PC-3 (cell line): ENCODE measurements at places on chromosomes 16 and 17. TPM values are rescaled to one million over a fixed set of nuclear protein-coding genes. Genes with fewer than 3 reads are reported as not detected.

- no peak overlapping the region for H3K27ac ChIP-seq
- H3K36me3 ChIP-seq, result no peaks in the 10 kb centered on the region
- H3K27me3 ChIP-seq, result no peaks in the 10 kb centered on the region
- DNase-seq, result no peak
- no peaks in the 10 kb centered on the region for H3K4me1 ChIP-seq
Observed at GRCh38 chr16:79645701-79646100, 45.2 kb upstream of the MAF start.

DNA sequence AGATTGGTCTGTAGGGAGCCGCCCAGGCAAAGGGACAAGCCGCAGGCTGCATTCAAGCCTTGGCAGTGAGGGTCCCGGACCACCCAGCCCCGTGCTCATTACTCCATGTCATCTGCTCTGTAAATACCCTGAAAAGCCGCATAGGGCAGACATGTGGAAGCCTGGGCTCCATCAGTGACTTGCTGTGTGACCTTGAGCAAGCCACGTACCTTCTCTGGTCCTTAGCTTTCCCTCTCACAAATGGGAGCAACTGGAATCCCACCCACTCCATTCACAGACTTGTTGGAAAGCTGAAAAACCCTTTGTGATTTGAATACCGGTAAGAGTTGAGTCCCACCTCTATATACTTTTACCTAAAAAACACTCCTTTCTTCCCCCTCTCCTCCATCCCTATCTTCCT, 11.9 kb downstream of the CAMKK1 start:
- no peak overlapping the region for H3K4me3 ChIP-seq
- no peaks in the 10 kb centered on the region for H3K27me3 ChIP-seq
- no peak for DNase-seq
- H3K4me1 ChIP-seq, result no peaks in the 10 kb centered on the region
- H3K27ac ChIP-seq, result no peak overlapping the region

The KRT24 gene
- not detected in 2 replicates for total RNA-seq

The ZNF598 gene
- 44.4 and 60.1 TPM in 2 replicates for total RNA-seq

GRCh38 chr16:82368041-82368440, 198.0 kb upstream of the MPHOSPH6 start:
- H3K4me3 ChIP-seq, result no peak overlapping the region
- H3K36me3 ChIP-seq, result no peaks in the 10 kb centered on the region
- H3K4me1 ChIP-seq, result no peaks in the 10 kb centered on the region
- H3K27ac ChIP-seq, result no peak overlapping the region
- H3K27me3 ChIP-seq, result no peaks in the 10 kb centered on the region

GRCh38 chr17:47850692-47851573, at the start of gene SP6:
TSS of gene SP6 (minus strand) at chr17:47851163. CDS start at chr17:47848429, 2,734 bp downstream.
- no peaks in the 10 kb centered on the region for H3K36me3 ChIP-seq
- peak; percentile 93 for DNase-seq
- peaks cover 13% of the 10 kb centered on the region for H3K27me3 ChIP-seq
- no peak within 1 kb of the TSS for H3K27ac ChIP-seq
- peak within 1 kb of the TSS; percentile 88 for H3K4me3 ChIP-seq

DNA sequence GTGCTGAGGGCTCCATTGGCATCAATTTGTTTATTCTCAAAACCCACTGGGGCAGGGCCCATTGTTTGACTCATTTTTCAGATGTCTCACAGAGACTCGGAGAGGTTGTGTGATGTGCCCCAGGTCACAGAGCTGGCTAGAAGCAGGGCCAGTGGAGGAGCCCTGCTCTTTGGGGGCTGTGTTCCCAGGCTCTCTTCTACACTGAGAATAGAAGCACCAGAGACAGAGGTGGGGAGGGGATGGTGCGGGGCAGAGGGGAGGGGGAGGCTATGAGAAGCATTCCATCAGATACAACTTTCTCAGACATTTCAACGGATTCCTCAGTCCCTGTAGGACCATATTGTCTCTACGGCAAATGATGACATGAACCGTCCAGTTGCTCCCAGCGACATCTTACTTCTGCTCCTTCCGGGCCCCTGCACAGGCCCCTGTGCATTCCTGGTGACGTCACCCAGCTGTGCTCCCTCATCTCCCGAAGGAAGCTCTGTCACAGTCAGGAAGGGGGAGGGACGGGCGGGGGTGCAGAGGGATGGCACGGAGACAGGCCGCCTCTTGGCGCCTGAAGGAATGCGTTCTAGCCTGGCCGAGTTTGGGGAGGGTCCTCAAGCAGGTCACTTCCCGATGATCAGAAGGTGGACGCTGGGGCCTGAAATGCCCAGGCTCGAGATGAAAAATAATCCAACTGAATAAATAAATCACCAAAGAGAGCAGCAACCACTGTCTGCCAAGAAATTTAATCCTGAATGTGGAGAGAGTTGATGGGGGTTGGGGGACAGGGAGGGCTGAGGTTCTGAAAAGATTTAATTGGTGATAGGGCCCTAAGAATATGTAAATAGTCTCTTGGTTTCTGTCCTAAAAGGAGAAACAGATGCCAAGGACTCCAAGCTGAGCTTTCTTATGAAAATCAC, 114.1 kb downstream of the NOG start:
- no peak overlapping the region for H3K27ac ChIP-seq
- H3K4me3 ChIP-seq, result no peak overlapping the region
- H3K27me3 ChIP-seq, result no peaks in the 10 kb centered on the region
- DNase-seq, result no peak

GRCh38 chr17:17141860-17142552, 64.1 kb downstream of the PLD6 start:
- H3K27me3 ChIP-seq, result no peaks in the 10 kb centered on the region
- no peak overlapping the region for H3K27ac ChIP-seq
- H3K36me3 ChIP-seq, result peaks cover 93% of the 10 kb centered on the region

The HSPB9 gene
- not detected in 2 replicates for total RNA-seq

DNA sequence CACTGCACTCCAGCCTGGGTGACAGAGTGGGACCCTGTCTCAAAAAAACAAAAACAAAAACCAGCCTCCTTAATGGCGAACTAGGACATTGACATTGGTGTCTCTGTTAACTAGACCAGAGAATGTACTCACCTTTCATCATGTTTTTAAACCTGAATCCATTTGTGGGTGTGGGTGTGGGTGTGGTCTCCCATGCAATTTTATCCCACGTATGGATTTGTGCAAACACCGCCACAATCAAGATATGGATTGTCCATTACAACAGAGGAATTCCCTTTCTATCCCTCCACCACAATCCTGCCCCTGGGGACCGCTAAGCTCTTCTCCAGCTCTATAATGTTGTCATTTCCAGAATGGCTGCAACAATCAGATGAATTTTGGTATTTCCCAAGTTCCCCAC, 49.9 kb downstream of the DNAH17 start:
- DNase-seq, result no peak
- H3K27ac ChIP-seq, result no peak overlapping the region
- no peaks in the 10 kb centered on the region for H3K27me3 ChIP-seq

The TP53TG3C gene
- total RNA-seq, result not detected in 2 replicates

The GINS2 gene
- 24.8 and 28.7 TPM in 2 replicates for total RNA-seq

- H3K27me3 ChIP-seq, result no peaks in the 10 kb centered on the region
- H3K4me3 ChIP-seq, result no peak overlapping the region
- no peak overlapping the region for H3K27ac ChIP-seq
- no peak for DNase-seq
Observed at GRCh38 chr17:65902831-65903522, 289.0 kb downstream of the CEP112 start.

GRCh38 chr16:877242-878071, 76.9 kb upstream of the GNG13 start:
- no peak overlapping the region for H3K4me3 ChIP-seq
- no peak for DNase-seq
- H3K27me3 ChIP-seq, result no peaks in the 10 kb centered on the region
- no peak overlapping the region for H3K27ac ChIP-seq
- H3K4me1 ChIP-seq, result no peaks in the 10 kb centered on the region

The TAT gene
- not detected in 2 replicates for total RNA-seq

- peak overlapping the region; percentile 93 for H3K27ac ChIP-seq
- no peaks in the 10 kb centered on the region for H3K36me3 ChIP-seq
- peaks cover 67% of the 10 kb centered on the region for H3K4me1 ChIP-seq
Observed at GRCh38 chr17:27241346-27241946, 52.5 kb upstream of the WSB1 start.

DNA sequence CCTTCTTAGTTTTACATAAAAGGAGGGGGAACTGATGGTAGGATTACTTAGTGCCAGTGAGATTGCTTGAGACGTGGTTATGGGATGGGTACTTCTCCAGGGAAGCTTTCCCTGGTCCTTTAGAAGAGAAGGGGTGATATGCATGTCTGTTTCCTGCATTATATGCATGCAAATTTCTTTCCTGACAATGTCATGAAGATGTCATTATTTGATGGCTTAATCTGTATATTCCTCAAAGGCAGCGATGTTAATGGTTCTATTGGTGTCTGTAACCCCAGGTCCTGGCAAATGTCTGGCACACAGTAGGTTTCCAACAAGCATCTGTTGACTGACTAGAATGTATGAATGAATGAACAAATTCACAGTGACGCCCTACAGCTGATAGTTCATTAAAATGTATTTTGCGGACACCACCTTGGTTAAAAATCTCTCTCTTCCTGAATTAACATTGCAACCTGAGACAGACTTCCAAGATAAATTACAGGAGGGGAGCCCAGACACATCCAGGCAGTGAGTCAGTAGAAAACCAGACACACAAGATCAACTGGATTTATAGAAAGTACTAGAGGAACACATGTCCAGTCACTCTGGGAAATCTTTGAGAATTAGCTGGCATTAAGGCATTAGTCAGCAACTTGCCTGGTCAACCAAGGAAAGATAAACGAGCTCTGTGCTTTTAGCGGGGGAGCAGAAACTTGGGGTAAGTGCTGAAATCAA, 293.4 kb downstream of the XYLT1 start:
- no peak overlapping the region for H3K4me3 ChIP-seq
- H3K27me3 ChIP-seq, result no peaks in the 10 kb centered on the region
- H3K36me3 ChIP-seq, result no peaks in the 10 kb centered on the region
- H3K27ac ChIP-seq, result no peak overlapping the region
- no peak for DNase-seq
- H3K4me1 ChIP-seq, result no peaks in the 10 kb centered on the region

GRCh38 chr16:26981266-26981938, 85.3 kb upstream of the C16orf82 start:
- H3K27ac ChIP-seq, result no peak overlapping the region
- H3K36me3 ChIP-seq, result no peaks in the 10 kb centered on the region
- H3K4me1 ChIP-seq, result no peaks in the 10 kb centered on the region
- no peak overlapping the region for H3K4me3 ChIP-seq

DNA sequence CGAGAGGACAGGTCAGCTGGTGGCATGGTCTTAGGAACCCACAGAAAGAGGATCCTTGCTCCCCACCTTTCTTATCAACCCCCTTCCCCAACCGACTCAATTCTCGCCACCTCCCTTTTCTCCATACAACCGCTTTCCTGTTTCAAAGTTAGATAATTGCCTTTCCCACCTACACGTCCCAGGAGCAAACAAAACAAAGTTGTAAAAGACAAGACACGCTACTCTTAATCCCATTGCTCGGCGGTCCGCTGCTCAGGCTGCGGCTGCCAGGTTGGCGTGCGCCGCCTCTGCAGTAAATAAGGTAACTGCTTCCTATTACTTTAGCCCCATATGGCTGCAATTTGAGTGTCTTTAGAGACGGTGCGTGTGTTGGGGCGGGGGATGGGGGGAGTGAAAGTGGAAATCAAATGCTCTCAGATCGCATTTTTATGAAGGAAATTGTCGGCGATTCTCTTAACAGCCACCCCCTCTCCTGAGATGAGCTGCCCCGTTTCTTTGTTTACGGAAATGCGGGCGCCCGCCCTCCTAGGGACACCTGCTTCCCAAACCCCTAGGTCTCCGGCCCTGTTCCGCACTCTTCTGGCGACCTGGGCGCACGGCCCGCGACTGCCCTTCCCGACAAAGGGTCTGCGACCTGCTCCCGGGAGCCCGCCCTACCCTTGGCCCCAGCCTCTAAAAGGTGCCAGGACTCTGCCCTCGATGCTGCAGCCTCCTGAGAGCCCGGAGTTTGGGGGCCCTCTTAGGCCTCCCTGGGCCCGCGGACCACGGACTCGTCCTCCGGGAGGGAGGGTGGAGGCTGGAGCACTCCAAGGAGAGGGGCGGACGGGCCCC, 3.7 kb upstream of the CBX8 start:
- H3K36me3 ChIP-seq, result no peaks in the 10 kb centered on the region
- DNase-seq, result peak; percentile 58
- peak overlapping the region; percentile 62 for H3K4me3 ChIP-seq
- peaks cover 79% of the 10 kb centered on the region for H3K27me3 ChIP-seq
- no peak overlapping the region for H3K27ac ChIP-seq

The GLP2R gene
- total RNA-seq, result 0.06 and 0.22 TPM in 2 replicates

- H3K4me3 ChIP-seq, result no peak overlapping the region
- H3K4me1 ChIP-seq, result no peaks in the 10 kb centered on the region
- H3K27ac ChIP-seq, result no peak overlapping the region
- H3K36me3 ChIP-seq, result no peaks in the 10 kb centered on the region
- DNase-seq, result no peak
Observed at GRCh38 chr16:55821210-55821609, 11.7 kb downstream of the CES1 start.

The ARL5C gene
- 0.58 TPM in 1 of 2 replicates, not detected in the other for total RNA-seq

The TEKT1 gene
- not detected in 2 replicates for total RNA-seq

The CRISPLD2 gene
- total RNA-seq, result 2.8 and 3.2 TPM in 2 replicates

- H3K4me3 ChIP-seq, result no peak overlapping the region
- no peaks in the 10 kb centered on the region for H3K4me1 ChIP-seq
Observed at GRCh38 chr16:4987250-4987579, 29.1 kb downstream of the SEC14L5 start.
